ENCODE measurements at places on chromosomes 5 and 9.

- DNase-seq: no peak
Measured at GRCh38 chr5:33487236-33487635, 46.5 kb downstream of the TARS1 start.

- no peak for DNase-seq
Measured at GRCh38 chr9:6829027-6829426, 71.3 kb downstream of the KDM4C start.

GRCh38 chr5:116303810-116304209, 219.0 kb downstream of the COMMD10 start:
- DNase-seq: no peak

- DNase-seq: no peak
Measured at GRCh38 chr9:71004196-71004595, 117.2 kb downstream of the TRPM3 start.

GRCh38 chr5:94481059-94481458, 137.3 kb downstream of the KIAA0825 start:
- DNase-seq: no peak

- no peak for DNase-seq
Measured at GRCh38 chr5:143676802-143677201, 135.2 kb upstream of the HMHB1 start.

DNA sequence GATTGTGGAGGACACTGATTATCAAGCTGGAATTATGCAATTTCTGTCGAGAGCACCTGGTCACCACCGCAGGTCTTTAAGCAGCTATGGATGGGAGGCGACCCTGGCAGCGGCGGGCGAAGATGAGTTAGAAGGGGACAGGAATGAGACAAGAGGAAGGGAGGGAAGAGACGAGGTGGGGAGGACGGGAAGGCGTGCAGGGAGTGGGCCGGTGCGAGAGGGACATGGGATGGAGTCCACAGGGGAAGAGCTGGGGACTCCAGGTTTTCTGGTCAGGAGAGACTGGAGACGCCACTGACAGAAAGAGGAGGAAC, 192.3 kb downstream of the MELK start:
- peak; percentile 45 for DNase-seq

DNA sequence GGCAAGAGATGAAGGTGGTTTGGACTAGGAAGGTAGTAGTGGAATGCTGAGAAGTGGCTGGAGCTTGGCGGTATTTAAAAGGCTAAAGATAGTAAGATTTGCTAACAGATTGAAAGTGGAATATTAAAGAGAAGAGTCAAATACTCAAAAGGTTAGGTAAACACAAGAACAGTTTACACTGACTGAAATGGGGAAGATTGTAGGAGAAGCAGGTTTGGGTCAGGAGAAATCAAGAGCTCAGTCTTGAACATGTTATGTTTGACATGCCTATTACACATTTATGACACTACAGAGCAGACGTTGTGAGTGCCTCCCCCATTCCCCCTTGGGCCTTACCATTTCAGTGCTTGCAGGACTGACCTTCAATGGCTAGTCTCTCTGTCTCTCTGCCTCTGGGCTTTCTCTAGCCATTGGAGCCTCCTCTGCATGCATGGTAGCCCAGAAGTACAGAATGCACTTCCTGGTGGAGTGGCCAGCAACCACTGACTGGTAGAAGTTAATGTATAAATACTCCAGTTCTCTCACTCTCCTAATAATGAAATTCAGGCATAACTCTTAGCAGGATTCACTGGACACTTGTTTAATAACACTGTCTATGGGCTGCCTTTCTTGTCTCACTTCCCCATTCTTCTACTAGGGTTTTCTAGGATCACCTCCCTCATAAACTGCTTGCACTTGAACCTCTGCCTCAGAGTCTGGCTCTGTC, 56.8 kb downstream of the HMGCS1 start:
- DNase-seq: no peak

GRCh38 chr9:5896863-5897262, 6.2 kb downstream of the MLANA start:
- DNase-seq: no peak

DNA sequence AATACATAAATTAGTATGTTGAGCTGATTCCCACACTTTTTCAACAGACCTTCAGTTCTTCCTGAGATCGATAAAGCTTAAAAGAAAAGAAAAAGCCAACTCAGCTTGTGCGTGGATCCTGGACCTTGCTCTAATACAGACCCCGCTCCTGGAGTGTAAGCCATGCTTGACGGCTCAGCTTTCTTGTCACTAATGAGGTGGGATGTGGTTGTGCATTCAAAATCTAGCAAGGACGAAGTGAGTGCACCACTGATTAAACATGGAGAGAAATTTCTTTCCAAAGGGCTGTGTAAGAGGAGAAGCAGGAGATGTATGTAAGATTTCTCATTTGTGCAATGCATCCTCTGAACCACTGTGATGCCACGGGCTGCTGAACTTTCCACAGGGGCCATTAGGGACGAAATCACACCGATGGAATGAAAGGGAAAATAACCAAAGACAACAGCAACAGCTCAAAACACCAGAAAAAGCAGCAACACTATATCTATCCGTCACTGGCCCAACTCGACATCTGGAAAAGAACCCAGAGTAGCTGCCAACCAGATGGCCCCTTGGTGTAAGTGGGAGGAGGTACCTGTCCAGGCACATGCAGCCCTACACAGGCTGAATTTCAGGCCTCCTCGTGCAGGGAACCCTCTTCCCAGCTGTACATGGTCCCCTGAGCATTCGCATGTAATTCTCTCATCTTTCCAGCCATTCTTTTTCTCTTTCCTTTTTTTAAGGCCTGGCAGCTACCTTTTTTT, 178.9 kb downstream of the SREK1 start:
- no peak for DNase-seq

DNA sequence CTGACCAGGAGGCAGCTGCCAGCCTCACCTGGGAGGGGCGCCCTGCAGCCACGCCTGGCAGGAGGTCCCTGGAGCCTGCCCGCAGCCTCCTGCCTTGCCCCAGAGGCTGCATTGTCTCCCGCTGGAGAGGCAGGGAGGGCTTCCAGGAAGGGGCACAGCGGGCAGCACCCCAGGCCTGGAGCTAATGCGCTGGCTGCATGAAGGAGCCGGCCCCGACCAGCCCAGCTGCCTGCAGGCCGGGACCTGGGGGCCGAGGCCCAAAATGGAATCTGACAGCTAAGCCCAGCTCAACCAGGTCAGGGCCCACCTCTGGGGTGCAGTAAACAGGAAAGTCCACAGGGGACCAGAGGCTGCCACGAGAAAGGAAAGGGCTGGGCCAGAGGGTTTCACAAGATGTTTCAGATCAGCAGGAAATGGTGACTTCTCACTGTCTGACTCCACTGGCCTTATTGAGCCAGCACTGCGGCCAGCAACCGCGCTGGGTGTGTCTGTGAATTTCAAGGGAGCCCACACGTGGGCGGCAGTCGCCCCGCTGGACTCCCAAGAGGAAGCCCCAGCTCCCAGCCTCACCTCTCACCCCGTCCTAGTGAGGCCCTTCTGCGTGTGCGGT, 18.6 kb upstream of the NOTCH1 start:
- DNase-seq: peak; percentile 97

DNA sequence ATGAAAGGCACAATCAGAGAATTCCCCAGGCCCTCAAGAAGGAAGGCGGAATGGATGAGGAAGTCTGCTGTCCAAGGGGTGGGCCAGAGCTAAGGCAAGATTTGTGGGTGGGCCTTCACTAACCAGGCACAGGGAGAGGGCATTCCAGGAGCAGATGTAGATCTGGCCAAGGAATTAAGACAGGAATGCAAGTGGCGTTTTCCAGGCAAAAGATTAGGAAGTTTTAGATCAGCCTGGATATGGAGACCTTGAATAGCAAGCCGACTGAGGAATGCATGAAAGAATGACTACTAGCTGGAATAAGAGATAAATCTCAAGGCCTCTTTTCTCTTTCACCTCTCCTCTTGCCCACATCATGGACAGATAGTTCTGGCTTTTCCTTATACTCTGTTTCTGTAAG, 68.5 kb downstream of the GHR start:
- no peak for DNase-seq

GRCh38 chr5:118233606-118234005, 754.7 kb downstream of the DTWD2 start:
- no peak for DNase-seq

GRCh38 chr9:109707355-109707754, 72.6 kb upstream of the PALM2AKAP2 start:
- no peak for DNase-seq

- no peak for DNase-seq
Measured at GRCh38 chr5:114191441-114191840, 170.4 kb upstream of the KCNN2 start.

DNA sequence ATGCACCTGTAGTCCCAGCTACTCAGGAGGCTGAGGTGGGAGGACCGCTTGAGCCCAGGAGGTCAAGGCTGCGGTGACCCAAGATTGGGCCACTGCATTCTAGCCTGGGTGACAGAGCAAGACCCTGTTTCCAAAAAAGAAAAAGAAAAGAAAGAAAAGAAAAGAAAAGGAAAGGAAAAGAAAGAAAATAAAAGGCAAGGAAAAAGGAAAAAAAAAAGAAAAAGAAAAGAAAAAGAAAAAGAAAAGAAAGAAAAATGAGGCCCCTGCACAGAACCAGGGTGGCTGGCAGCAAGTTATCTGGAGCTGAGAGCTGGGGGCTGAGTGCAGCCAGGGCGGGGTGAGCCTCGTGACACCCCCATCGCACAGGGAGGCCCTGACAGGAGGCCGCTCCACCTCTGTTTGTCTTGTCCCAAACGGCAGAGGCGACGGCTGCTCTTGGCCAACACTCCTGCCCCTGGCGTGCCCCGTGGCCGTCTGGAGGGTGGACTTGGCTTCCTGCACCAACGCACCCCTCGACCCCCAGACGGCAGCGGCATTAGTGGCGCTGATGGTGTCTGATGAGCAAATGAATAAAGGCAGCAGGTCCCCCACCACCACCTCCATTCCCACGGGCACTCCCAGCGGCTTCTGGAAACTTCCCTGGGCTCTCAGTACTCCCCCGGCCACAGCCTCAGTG, 16.7 kb downstream of the EXD3 start:
- no peak for DNase-seq

- DNase-seq: peak; percentile 93
Measured at GRCh38 chr5:138439477-138440158, 761 bp downstream of the REEP2 start.

DNA sequence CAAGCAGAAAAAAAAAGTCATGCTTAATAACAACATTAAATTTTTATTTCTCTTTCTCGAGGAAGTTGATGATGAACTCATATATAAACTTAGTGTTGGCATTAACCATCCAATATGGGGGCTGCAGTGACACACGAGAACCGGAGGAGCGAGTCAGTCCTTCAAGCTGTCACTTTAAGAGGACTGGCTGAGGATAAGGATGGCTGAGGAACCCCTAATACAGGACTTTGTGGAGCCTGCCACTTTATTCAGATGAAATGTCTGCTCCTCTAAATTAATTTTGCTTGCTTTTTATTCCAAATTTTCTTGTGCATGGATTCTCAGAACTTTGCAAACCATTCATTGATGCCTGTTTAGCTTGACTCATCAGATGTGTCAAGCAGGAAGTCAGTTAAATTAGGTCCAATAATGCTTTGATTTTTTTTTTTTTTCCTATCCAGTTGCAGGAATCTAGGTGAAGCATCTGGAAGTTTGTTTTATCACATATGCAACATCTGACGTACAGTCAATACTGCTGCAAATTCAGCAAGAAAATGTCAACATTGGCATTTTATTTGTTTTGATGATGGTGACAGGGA, 144.2 kb upstream of the COL5A1 start:
- DNase-seq: peak; percentile 86

- no peak for DNase-seq
Measured at GRCh38 chr9:36471359-36471758, 71.3 kb upstream of the RNF38 start.

- DNase-seq: peak; percentile 21
Measured at GRCh38 chr9:37958154-37958553, 54.2 kb upstream of the SLC25A51 start.

GRCh38 chr5:127562252-127562651, 44.8 kb downstream of the PRRC1 start:
- no peak for DNase-seq

- DNase-seq: no peak
Measured at GRCh38 chr9:8762479-8763085, 963.0 kb upstream of the DMAC1 start.

DNA sequence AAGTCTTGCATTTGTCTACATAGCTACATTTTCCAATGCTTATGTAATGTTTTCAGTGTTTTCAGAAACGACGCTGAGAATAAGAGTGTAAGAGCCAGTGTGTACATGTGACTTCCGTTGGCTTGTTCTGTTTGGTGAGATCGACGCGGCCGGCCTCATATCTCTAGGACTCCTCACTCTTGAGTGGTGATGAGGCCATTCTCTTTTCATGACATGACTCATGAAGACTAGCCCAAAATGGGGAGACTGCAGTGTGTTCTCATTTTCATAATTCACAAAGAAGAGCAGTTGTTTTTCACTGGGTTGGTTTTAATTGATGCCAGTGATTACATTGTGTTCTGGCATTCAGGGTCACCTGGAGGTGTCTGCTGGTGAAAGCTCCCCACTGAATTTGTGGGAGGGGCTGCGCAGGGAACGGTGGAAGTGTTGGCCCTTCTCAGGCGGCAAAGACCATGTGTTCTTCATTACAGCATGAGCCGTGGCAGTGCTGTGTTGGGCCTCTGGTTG, 131.5 kb upstream of the OTULINL start:
- no peak for DNase-seq

DNA sequence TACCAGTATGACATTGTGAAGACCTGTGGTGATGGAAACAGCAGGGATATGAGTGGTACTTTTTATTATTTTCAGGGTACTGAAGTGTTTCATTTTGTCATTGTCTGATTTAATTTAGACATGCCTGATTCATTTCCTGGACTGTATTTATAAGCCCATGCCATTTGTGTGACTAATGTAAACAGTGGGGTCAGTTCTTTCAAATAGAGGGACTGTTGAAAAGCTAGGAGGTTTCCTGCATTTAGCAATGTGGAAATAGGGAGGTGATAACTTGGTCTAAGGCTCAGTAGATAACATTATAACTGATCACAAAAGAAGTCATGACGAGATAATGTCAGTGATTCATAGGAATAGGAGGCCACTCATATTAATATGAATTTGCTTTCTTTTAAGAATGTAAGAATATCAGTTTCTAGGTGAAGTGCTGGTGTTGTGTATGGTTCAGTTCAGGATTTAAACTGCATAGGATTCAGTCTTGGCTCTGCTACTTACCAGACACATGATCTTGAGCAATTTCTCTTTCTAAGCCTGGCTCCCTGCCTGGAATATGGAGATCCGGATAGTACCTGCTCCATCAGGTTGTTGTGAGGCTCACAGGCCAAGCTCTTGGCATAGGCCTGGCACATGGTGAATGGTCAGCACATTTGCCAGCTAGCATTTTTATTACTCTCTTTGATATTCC, 7.5 kb downstream of the RASGRF2 start:
- peak; percentile 54 for DNase-seq

DNA sequence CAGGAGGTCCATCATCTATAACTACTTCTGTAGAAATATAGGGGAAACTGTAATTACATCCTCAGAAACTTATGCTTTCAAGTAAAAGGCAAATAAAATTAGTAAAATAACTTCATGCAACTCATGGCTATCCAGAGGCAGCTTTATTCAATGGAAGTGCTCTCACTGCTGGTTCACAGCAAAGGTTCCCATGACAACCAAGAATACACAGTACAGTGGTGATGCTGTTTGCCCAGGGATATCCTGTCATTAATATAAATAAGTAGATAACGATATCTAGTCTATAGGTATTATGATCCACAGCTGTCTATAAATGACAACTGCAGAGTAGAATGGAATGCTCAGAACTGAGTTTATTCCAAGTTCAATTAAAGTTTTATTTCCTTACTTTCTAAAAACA, 390.3 kb downstream of the PDE4D start:
- DNase-seq: no peak

- DNase-seq: peak; percentile 55
Measured at GRCh38 chr5:69329905-69330489, 2.6 kb downstream of the CCDC125 start.

- no peak for DNase-seq
Measured at GRCh38 chr5:175195698-175196656, 248.0 kb downstream of the DRD1 start.

GRCh38 chr5:43427306-43427705, 15.1 kb upstream of the CCL28 start:
- DNase-seq: no peak

All from osteoblast (primary cell).